SK-N-SH treated with all-trans-retinoic acid at 6 μM for 48 hours (cell line): ENCODE measurements at places on chromosomes 1 and 21.
A peak's percentile ranks its signal among the peaks of the same experiment; 100 is the strongest.

DNA sequence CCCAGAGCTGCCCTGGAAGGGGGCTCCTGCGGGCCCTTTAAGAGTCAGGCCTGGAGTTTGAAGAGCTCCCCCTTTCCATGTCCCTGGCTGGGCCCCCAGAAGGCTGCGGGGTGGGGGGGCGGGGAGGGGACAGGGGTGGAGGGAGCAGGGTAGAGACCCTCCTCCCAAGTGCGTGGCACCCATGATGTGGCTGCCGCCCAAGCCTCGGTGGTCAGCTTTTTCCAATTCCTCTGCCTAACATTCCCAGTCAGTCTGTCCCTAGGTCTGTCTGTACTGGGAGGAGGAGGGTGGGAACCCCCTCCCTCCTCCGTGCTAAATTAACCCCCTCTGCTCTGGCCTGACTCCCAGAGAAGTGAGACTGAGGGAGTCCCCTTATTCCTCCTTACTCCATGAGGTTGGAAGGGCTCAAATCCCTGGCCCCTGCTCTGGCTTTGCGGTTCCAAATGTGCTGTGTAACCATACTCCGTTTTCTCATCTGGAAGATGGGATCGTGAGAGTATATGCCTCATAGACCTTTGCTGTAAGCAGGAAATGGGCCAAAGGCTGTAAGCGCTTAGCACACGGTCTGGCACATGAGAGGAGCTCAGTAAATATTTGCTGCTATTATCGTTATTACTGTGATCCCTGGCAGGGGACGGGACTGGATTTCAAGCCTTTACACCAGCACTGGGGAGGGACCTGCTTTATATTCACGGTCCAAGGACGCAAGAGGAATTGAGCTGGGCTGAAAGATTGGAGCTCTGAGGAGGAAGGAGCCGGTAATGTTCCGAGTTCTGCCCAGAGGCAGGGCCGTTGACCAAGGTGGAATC, 658 bp upstream of the COL16A1 start:
- no peak for ATAC-seq

DNA sequence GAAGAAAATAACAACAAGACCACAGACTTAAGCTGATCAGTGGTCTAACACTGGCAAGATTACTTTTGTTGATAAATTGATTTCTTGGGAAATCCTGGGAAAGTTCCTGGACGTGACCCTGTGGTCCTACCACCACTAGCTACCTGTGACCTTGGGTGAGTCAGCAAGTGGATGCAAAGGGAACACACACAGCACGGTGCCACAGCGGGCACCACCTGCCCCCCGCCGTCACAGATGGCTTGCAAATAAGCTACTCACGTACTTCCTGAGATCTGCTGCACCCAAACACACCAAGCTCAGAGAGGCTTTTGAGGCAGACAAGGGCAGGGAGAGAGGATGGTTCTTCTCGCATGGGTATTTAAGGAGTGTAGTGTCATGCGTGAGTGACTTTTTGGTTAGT, 12.7 kb downstream of the CFAP298 start:
- ATAC-seq: no peak

DNA sequence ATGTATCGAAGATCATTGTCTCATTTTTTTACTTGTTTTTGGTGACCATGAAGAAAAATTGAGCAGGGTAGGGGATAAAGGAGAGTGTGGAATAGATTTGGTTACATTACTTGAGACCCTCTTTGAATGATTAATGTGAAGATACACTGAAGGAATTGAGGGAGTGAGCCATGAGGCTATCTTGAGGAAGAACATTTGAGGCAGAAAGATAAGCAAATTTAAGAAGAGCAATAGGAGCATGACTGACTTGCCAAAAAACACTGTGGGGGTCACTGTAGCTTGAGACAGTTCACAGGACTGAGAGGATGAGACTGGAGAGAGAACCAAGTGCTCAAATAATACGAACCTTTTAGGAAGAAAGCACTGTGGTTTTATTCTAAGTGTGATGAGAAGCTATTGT, 43.1 kb upstream of the PTPRC start:
- no peak for ATAC-seq

DNA sequence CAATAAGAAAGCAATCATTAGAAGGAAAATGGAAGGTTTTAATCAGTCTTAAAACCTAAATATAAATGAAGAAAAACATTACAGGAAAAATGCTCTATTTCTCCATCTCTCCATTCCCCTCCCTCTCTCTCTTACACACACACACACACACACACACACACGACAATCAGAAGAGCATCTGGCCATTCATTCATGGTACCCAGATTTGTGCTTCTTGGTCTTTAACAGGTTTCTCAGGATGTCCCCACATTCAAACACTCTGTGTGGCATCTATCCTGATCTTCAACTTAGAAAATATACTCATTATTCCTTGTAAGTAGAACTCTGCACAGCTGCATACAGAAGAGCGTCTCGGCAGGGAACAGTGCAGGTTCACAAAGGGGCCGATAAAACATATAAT, 779 bp downstream of the LRRC40 start:
- peak; percentile 46 for ATAC-seq

DNA sequence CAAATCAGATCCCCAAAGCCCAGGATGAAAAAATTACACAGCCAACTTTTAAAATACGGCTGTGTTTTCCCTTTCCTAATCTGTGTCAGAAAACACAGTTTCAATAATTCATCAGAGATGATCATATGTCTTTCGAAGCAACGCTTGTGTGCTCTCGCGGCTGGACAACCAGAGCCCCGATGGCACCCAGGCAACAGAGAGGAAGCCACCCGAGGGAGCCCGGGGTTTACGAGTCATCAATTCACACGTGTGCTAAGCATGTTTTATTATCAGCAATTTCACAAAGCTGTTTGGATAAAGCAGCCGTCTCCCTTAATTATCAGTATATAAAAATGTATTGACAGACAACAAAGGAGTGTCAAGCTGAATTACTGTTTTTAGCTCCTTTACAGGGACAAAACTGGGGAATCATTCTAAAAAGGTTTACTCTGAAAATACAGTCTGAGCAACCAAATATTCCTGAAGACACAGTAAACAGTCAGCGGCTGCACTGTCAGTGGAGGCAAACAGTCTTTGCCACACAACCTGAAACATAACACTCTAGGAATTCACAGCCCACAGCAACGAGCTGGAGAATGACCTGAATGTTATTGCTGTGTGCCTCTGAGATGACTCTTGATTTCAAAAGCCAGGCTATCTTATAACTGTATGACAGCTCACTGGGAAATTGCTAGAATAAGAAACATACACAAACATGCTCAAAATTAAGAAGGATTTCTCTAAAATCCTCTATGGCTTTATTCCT, 201.0 kb downstream of the SIPA1L2 start:
- peak; percentile 82 for ATAC-seq

GRCh38 chr1:215617979-215618378, 50.9 kb downstream of the KCTD3 start:
- ATAC-seq: no peak

DNA sequence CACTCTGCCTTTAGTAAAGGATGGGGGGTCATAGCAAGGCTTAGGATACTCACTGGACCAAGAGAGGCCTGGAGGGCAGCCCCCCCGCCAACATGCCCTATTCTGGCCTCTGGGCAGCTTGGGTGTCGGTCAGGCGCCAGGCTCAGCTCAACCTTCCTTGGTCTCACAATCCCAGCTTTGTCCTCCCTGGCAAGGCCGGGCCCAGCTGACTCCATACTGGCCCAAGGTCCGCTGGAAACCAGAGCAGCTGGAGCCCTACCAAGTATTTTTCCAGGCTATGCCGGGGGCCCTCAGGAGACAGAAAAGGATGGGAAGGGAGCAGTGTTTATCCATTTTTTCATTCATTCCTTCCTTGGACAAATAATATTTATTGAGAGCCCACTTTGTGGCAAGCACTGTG, 6.2 kb downstream of the FBXO2 start:
- ATAC-seq: no peak

DNA sequence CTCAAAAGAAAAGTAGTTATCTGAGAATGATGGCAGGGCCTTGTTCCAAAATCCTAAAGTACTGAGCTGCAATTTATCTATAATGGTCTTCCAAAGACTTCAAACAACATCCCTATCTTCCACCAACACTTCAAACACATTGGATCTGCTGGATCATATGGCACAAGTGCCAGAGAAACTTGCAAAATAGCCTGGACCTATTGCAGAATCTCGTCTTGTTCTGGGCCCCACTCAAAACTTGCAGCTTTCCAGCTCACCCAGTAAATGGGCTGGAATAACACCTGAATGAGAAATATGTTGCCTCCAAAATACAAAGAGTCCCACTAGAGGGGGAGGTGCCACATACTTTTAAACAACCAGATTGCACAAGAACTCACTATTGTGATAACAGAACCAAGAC, 44.0 kb upstream of the PKN2 start:
- no peak for ATAC-seq

DNA sequence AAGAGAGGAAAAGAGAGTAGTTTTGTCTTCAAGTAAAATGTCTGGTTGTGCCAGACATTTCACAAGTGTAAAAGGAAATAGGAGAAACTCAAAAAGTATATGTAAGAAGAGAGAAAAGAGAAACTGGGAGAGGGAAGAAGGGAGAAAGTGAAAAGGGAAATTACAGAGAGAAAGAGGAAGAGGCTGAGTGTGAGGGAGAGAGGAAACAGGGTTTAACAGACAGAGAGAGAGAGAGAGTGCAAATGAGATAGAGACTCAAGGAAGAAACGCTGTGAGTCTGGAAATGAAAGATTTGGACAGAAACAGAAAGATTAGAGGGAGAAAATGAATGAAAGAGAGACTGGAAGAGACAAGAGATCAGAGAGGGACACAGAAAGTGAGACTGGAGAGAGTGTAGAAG, 806.2 kb downstream of the PLA2G4A start:
- ATAC-seq: no peak

DNA sequence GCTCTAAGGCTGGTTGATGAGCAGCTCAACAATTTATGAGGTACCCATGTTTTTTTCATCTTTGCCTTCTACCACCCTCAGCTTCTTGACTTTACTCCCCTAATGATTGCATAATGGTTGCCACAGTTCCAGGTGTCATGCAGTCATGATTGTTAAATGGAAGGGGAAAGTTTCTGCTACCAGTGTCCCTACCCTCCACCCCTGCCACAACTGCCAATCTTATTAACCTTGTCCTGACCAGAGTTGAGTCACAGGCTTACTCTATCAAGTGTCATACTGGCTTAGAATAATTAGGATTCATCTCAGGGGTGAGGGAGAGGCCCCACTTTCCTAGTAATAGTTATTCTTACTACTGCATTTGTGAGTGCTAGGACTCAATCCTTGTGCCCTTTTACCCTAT, 7.9 kb upstream of the FUBP1 start:
- ATAC-seq: no peak

- ATAC-seq: no peak
Observed at GRCh38 chr21:30831194-30831765, 1.7 kb upstream of the KRTAP7-1 start.

GRCh38 chr21:15730484-15731242, 881 bp downstream of the USP25 start:
- peak; percentile 32 for ATAC-seq
